ENCODE measurements at places on chromosomes 7 and 10.

GRCh38 chr7:127252377-127252713 is 396 bp downstream of the GRM8 start:
- no peak for DNase-seq

DNA sequence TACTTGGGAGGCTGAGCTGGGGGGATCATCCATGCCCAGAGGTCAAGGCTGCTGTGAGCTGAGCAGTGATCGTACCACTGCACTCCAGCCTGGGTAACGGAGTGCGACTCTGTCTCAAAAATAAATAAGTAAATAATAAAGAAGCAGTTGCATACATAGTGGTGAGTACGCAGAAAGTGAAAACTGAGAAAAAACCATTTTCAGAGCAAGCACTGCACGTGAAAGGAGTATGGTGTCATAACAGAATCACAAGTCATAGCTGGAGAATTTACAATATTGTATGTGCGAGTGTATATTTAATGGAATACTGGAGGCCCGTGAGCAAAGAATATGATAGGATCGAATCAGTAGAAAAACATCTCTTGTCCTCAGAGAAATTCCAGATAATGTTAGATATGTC is 22.3 kb downstream of the KIAA1217 start:
- no peak for DNase-seq

DNA sequence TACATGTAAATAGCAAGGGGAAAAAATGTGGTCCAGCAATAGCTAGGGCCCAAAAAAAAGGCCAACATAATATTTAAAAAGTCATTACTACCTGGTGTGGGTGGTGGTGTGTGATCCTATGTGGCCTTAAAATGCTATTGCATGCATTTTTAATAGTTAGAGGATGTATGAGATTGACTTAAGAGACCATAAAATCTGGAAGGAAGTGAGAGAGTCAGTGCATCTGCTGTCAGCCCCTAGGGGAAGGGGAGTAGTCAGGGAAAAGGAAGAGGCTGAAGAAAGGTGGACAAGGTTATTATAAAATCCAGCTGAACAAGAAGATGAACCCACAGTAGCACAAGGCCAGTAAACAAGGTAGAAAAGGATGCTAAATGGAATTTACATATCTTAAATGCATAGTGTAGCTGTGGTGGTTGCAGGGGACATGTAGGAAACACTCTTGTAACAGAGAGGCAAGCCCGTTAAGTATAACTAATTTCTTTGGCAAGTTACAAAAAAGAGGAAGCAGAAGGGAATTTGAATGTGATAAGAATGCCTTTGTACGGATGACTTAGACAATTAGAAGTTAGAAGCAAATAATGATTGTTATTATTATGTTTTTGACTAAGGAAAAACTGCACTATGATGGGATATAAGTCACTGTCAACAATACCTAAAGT is 11.9 kb upstream of the NDUFA5 start:
- DNase-seq: no peak

DNA sequence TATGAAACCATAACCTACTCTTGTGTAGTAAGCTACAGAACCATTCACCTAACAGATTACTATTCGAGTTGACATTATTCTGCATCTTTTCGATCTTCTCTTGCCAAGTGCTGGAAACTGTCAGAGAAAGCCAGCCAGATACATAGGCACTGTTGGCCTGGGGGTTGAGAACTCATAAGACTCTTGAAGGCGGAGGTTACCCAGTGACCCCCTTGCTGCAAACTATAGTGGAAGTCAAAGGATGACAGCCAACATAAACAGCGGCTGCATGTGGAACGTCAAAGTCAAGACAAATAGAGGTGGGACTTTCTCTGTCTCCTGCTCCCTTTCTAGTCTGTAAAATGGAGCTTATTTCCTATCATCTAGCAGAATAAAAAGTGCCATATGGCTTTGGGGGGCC is 394.2 kb downstream of the LRMDA start:
- no peak for DNase-seq

DNA sequence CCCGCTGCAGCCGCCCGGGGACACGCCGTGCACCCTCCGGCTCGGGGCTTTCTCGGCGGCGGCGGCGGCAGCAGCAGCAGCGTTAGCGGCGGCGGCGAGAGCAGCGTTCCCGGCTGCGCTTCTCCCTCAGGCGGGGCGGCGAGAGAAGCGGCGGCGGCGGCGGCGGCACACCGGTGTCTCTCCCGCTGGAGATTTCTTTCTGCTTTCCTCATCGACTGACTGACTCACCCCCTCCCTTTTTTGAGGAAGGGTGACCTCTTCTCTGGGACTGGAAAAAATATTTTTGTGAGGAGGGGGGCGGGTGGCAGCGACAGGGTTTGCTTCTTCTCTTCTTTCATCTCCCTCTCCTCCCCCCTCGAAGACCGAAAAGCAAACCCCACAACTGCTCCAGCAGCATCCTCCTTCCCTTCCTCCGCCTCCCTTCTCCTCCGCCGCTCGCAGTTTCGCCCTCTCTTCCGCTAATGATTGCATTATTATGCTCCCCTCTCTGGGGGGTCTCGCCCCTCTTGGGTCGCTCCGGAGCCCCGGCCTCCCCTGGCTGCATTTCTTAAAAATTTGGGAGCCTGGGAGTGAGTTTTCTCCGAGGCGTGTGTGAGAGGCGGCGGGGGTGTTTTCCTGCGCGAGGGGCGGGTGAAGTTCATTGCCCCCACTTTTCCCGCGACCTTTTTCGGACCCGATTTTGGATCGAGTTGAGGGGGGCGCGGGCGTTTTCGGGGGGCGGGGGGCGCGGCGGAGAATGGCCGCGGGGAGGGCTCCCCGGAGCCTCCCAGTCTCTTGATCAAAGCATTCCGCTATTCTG is 411 bp downstream of the AUTS2 start:
- DNase-seq: peak; percentile 46

DNA sequence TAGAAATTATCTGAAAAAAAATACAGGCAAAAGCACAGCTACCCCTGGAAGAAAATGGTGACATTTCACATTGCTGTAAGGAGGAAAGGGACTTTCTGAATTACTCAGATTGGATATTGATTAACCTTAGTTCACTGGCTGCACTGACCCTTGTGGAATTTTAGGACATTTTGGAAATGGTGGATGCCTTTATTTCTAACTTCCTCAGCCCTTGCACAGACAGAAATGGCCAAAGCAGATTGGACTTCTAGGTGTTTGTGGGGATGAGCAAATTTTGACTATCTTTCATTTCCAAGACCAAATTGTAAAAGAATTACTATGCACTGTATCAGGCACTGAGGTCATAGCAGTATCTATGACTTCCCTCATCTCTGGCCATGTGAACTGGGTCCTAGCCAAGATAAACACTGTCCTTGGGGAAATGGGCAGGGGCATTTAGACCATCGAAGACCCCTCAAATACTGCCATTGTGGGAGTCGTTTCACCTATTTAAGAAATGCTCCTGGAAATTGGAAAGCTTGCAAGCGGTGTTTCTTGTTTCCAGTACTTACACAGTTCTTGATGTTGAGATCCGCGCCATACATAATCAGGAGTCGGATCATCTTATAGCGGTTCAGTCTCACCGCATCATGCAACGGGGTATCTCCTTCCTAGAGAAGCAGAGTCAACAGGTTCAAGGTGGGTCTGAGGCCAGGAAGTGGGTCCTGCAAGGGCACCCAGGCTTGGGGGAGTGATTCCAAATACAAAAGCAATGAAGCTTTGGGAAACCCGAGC is 5.7 kb downstream of the ANKRD1 start:
- DNase-seq: no peak

DNA sequence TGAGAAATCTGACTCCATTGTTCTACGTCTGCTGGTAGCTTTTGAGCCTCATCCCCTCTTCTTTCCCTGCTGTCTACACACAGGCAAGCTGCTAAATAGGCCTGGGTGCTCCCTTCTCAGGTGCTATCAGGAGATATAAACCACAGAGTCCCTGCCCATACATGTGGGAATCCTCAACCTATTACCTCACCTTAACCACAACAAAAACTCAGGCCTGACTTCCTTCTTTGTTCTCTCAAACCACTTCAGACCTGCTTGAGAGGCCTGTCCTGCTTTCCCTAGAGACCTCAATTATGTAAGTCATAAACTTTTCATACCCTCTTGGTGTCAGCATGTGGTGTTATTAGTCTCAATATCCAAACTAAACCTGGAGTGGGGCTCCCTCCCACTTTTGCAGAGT is 75.0 kb upstream of the MAGI2 start:
- DNase-seq: no peak

DNA sequence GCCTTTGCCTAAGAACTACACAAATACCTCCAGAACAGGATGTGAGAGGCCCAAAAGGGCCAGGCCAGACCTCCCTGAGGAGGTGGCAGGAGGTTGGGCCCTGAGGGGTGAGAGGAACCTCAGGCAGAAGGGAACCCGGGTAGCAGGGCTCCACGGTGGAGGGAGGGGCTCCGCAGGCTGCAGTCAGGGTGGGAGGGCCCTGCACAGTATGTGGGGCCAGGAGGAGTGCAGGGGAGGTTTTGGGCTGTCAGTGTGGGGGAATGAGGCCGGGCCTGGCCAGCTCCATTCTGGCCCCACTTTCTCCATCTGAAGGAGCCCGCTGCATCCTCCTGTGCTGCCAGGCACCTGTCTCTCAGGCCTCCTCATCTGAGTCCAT is 25.9 kb downstream of the DNAJB12 start:
- no peak for DNase-seq

DNA sequence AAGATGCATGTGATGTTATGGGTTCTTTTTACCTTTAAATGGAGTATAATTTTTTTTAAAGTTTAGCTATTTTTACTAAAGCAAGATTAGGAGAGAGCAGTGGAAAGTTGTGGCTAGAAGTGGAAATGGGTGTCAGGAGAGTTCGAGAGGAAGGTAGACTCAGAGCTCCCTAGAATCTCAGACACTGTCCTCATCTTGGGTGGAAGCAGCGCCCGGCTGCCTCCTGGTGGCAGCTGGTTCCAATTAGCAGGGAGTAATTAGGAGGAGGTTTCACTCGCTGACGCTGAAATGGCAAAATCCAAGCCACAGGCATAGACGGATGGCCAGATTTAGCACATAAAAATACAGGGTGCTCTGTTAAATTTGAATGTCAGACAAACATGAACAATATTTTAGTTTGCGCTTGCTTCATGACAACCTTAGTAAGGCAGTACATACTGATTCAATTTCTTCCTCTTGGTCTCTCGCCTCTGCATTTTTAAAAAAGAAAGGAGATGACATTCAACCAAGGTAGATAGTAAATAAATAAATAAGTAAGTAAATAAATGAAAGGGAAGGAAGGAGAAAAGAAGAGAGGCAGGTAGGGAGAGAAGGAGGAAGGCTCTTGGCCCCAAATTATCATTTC is 58.5 kb downstream of the LGI1 start:
- DNase-seq: peak; percentile 67

DNA sequence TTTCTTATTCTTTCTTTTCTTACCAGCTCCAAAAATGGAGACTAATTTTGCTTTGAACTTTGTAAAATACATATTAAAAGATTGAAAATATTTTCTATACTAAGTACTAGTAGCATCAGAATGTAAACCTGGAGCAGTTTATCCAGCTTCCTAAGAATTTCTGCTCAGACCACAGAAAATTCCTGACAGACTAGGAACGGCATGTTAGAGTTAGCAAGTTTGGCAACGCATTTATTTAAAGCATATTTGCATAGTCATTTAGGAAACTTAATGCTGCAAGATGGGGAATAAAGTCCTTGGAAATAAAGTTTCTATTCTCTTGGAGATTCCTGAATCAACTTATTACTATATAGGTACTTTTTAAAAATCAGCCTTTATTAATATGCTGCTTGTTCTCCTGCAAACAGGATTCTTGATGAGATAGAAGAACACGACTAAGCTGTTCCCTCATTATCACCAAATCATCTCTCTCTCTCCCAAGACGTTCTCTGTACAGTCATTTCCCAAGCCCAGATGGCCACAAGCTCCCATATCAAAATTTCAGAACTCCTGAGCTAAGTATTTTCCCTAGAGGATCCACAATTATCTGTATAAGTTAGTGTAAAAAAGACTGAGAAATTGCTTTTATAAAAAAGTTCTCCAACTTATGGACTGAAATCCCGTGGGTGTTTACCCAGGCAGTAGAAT is 305.8 kb upstream of the NEBL start:
- DNase-seq: no peak

- DNase-seq: peak; percentile 38
These were observed 42.3 kb downstream of the CTBP2 start for GRCh38 chr10:125118011-125118611.

DNA sequence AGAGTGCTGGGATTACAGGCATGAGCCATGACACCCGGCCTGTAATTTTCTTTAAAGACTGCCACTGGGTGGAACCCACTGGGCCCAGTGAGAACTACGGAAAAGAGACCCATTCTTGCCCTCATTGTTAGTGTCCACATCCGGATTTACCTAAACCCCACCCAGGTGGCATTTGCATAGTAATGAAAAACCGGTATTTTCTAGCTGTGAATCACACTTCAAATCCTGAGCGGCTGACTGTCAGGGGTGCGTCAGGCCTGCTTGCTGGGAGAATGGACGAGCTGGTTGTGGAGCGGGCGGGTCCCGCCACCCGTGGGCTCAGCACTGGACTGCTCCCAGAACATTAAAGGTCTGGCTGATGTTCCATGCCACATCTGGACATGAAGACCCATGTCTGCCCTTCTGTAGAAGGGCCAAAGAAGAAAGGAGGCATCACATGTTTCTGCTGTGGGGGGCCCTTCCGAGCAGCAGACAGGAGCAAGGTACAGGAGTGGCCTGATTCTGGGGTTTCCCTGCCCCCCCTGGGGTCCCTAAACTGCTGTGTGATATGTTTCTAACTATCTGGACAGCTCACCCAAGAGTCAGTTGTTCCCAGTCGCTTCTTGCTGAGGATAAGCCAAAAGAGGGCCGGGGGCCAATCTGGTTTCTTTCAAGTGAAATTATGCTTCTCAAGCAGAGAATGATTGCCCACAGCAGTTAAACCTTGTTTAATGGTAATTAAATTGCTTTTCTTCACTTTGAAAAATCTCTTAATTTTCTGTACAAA is 46.4 kb downstream of the KIAA1217 start:
- DNase-seq: no peak

DNA sequence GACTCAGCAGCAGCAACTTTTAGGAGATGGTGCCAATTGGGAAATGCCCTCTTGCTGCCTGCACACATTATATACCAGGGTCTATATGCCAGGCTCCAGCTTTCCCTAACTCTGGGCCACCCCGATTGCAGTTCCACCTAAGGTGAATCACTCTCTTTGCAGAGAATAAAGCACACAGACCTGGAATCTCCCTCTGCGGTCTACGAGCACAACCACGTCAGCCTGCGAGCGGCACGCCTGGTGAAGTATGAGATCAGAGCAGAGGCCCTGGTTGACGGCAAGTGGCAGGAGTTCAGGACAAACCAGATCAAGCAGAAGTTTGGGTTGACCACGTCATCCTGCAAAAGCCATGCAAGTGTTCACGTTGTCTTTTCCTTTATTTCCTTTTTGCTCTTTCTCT is 38.2 kb upstream of the PLEKHA1 start:
- DNase-seq: no peak

DNA sequence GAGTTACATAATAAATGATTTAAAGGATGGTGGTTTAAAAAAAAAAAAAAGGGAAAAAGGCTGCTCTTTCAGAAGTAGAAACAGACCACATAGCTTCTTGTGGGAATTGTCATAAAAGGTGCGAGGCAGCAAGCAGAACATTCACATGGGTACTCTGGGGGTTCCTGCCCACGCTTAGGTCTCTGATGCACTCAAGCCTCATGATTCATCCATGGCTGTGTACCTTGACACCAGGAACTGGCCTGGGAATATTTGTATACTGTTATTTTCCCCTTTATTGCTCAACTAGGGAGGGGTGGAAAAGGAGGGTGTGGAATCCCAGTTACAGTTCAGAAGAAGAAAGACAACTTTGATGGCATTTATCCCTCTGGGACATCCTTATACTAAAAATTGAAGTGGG is 4.0 kb downstream of the PON2 start:
- DNase-seq: peak; percentile 20

GRCh38 chr7:5422396-5423305 is 983 bp downstream of the TNRC18 start:
- peak; percentile 45 for DNase-seq

All from astrocyte of the spinal cord (primary cell).